ENCODE measurements at places on chromosomes 7 and 10. TPM values are rescaled to one million over a fixed set of nuclear protein-coding genes. Genes with fewer than 3 reads are reported as not detected.

- no peak for DNase-seq
These were observed 182.0 kb upstream of the PPP1R3A start for GRCh38 chr7:114100810-114101209.

EBF3 gene
- 1.1 TPM for polyA plus RNA-seq

AEBP1 gene
- 59.1 TPM for polyA plus RNA-seq

DNA sequence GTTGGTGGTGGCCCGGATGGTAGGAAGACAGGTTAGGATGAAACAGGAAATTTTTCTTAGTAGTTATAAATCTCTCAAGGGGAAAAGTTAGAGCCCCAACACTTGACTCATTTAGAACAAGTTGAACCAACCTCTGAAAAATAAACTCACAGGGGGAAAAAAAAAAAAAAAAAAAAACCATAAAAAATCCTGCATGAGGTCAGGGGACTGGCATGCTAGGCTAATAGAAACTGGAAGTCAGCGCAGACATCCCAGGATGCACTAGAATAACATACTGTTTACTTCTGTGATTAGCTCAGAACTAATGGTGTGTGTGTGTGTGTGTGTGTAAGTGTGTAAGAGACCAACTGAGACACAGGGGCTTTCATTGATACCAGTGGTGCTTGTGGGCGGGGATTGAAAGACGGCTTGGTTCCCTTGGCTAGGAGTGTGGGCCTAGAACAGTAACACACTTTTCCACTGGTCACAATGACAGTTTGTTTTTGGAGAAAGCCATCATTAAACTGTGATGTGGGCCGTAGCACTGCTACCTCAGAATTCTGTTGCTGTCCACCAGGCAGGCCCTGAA, 491.6 kb upstream of the GALNT17 start:
- DNase-seq = no peak

ASAH2B gene
- polyA plus RNA-seq = 17.6 TPM

- DNase-seq = no peak
These were observed 29.5 kb downstream of the CTNNA3 start for GRCh38 chr10:67666416-67667034.

- no peak for DNase-seq
These were observed 264.4 kb downstream of the TNS3 start for GRCh38 chr7:47317487-47317886.

GRCh38 chr7:47937065-47937687, 11.1 kb downstream of the PKD1L1 start:
- DNase-seq = no peak

GRCh38 chr10:4329225-4329624, 496.8 kb upstream of the AKR1E2 start:
- DNase-seq = no peak

Data from right renal cortex interstitium (tissue), 3 donors.